ENCODE measurements at places on chromosomes 11 and 22.

GRCh38 chr11:111672949-111673348 lies 70.7 kb downstream of the SIK2 start:
- no peak for DNase-seq

GRCh38 chr22:50422961-50423815 lies 51.6 kb downstream of the SBF1 start:
- DNase-seq: no peak

DNA sequence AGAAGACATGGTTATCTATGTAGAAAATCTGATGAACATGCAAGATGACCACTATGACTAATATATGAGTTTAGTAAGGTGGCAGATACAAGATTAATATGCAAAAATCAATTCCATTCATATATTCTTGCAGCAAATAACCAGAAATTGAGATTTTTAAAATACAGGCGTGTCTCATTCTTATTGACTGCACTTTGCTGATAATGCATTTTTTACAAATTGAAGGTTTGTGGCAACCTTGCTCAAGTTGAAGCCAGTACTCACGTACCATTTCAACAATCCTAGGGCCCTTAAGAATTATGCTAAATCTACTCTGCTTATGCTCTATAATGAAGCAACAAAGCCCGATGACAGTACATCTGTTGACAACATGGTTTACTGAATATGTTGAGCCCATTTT lies 104.6 kb downstream of the KCNQ1OT1 start:
- DNase-seq: no peak

GRCh38 chr22:30612789-30613188 lies 5.8 kb downstream of the TCN2 start:
- no peak for DNase-seq

GRCh38 chr11:130308059-130308458 lies 6.7 kb downstream of the ZBTB44 start:
- DNase-seq: no peak

DNA sequence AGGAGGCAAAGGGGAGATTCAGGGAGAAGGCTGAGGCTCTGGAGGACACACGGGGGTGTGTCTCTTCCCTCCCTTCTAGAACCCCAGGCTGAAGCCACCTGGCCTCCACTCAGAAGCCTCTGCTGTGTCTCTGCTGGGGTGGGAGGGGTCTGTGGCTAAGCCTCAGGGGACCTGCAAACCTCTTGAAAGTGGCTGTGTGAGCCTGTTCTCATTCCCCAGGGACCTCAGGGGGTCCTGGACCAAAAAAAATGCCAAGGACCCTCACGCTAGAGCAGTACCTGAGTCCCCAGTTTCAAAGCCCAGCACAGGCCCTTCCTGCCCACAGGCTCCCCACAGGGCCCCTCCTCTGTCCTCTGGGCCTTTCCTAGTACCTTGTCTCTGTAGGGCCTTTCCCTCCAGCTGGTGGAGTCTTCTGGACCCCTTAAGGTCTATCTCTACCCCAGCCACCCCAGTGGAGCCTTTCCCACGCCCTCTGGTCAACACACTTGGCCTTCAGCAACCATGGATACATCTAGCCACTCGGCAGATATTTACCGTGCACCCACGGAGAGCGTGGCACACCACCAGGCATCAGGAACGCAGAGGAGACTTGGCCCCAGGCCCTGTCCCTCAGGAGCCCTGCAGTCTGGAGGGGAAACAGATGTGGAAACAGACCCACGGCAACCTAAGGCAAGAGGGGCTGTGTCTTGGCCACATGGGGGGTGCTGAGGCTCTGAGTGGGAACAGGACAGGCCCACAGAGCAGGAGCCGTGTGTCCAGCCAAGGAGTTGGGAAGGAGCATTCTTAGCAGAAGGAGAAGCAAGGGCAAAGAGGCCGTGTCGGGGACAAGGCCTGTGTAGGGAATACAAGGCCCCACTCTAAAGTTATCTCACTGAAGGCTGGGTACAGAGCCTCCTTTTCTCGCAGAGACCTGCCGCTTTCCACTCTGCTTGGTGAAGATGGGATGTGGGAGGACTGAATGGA lies 18.5 kb downstream of the PLA2G6 start:
- DNase-seq: no peak

DNA sequence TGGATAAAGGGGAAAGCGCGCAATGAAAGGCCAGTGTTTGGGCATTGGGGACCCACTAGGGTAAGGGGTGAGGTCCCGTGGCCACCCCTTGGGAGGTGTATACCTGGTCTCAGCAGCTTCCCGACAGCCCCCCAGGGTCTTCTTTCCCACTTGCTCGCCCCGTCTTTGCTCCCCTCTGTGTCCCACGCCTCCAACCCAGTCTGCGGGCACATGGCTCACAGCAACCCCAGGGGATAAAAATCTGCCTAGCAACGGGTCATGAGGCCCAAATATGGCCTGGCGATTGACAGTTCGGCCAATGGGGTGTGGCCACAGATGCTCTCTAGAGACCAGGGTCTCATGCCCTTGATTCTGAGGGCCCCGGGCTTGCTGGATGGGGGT lies 41.6 kb downstream of the AHNAK start:
- DNase-seq: no peak

DNA sequence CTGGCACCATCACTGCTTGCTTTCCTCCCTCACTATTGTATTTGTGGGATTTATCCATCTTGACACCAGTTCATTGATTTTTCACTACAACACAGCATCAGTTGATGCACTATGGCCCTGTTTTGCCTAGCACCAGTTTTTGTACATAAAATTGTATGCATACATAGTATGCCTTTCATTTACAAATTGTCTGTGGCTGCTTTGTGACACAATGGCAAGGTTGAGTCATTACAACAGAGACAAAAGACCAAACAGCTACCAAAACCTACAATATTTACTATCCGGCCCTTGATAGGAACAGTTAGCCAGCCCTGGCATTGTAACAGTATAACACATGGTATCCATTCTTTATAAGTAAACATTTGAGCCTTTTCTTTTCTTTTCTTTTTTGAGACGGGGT lies 150.3 kb downstream of the LDLRAD3 start:
- DNase-seq: no peak

DNA sequence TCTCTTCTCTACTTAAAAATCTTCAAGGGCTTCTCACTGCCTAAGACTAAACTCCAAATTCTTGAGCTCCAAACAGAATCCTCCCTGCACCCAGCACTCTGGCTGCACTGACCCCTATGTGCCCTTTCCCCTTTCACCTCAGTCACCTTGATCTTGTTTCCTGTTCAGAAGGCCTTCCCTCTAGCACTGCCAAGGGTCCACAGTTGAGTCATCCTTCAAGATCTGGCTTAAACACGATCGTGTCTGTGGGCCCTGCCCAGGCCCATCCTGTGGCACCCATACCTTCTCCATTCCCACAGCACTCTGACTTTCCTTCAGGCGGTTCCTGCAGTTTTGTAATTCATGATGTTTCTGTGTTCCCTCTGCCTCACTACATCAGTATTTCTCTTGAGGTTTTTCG lies 129.2 kb downstream of the ARL14EP start:
- DNase-seq: no peak

- peak; percentile 3 for DNase-seq
Measured at GRCh38 chr11:128361451-128362020, 225.8 kb downstream of the ETS1 start.

DNA sequence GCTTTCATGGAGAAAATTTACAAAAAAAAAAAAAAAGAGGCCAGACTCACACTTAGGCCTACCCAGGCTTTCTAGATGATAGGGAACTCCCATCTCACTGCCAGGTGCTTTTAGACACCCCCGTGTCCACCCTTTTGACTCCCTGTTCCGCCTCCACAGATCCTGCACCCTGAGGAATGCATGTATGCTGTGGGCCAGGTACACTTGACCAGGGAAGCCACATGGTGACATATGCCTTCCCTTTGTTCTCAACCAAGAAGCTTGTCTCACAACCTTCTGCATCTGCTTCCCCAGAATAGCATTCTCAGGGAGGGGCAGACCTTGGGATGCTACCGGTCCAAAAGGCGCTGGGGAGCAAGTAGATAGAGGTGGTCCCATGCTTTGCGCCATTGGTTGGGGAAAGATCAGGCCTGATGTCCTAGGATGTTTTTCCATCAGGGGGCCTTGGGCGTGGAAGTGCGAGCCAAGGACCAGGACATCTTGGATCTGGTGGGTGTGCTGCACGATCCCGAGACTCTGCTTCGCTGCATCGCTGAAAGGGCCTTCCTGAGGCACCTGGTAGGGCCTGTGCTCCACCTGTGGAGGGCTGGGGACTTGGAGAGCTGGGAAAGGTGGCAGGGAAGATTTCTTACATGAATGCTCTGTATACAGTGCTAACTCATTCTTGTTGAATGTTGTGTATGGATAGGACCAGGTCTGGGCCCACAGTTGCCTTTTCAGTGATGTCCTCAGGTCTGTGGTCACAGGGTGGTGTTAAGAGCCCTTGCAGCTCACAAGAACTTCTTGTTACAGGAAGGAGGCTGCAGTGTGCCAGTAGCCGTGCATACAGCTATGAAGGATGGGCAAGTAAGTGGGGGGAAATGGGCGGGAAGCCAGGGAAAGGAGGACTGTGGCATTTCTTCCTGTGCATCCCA lies 7.5 kb downstream of the HMBS start:
- DNase-seq: no peak

DNA sequence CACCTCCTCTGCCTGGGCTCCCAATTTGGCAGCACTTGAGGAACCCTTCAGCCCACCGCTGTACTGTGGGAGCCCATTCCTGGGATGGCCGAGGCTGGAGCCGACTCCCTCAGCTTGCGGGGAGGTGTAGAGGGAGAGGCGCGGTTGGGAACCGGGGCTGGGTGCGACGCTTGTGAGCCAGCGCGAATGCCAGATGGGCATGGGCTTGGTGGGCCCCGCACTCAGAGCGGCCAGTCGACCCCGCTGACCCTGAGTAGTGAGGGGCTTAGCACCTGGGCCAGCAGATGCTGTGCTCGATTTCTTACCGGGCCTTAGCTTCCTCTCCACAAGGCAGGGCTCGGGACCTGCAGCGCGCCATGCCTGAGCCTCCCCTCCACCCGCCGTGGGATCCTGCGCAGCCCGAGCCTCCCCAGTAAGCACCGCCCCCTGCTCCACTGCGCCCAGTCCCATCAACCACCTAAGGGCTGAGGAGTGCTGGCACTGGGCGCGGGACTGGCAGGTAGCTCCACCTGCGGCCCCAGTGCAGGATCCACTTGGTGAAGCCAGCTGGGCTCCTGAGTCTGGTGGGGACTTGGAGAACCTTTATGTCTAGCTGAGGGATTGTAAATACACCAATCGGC lies 58.3 kb upstream of the DEFB108B start:
- DNase-seq: no peak

GRCh38 chr22:24205438-24206195 lies 24.3 kb downstream of the SUSD2 start:
- no peak for DNase-seq

- no peak for DNase-seq
Measured at GRCh38 chr11:29781268-29781667, 235.6 kb downstream of the KCNA4 start.

- no peak for DNase-seq
Measured at GRCh38 chr22:26708256-26709009, 51.0 kb downstream of the MIAT start.

GRCh38 chr11:19525714-19526113 lies 186.9 kb upstream of the NAV2 start:
- no peak for DNase-seq

- peak; percentile 45 for DNase-seq
Measured at GRCh38 chr11:128488471-128488870, 98.9 kb downstream of the ETS1 start.

GRCh38 chr22:25777870-25778269 lies 35.9 kb downstream of the MYO18B start:
- DNase-seq: peak; percentile 55

DNA sequence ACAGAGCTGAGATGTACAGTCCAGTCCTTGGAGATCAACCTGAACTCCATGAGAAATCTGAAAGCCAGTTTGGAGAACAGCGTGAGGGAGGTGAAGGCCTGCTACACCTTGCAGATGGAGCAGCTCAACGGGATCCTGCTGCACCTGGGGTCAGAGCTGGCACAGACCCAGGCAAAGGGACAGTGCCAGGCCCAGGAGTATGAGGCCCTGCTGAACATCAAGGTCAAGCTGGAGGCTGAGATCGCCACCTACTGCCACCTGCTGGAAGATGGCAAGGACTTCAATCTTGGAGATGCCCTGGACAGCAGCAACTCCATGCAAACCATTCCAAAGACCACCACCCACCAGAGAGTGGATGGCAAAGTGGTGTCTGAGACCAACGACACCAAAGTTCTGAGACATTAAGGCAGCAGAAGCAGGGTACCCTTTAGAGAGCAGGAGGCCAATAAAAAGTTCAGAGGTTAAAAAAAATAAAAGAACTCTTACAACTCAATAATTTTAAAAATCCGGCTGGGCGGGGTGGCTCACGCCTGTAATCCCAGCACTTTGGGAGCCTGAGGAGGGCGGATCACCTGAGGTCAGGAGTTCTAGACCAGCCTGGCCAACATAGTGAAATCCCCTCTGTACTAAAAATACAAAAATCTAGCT lies 69.9 kb upstream of the RTL6 start:
- peak; percentile 40 for DNase-seq

DNA sequence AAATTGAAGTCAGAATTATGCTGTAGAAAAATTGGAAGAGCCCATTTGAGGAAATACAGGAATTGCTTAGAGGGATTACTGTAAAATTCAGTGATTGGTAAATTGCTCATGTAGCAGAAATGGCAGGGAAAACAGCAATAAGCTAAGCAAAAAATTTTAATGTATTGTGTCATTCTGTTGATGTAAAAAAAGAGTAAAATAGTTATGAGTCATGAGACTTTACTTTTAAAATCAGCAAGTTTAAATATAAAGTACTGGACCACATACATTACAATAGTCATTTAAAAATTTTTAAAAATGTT lies 10.4 kb downstream of the PDHX start:
- no peak for DNase-seq

GRCh38 chr22:45284705-45285262 lies at the start of gene UPK3A:
TSS of gene UPK3A (plus strand) at chr22:45284949. CDS start at chr22:45285014, 65 bp downstream.
- peak; percentile 58 for DNase-seq

DNA sequence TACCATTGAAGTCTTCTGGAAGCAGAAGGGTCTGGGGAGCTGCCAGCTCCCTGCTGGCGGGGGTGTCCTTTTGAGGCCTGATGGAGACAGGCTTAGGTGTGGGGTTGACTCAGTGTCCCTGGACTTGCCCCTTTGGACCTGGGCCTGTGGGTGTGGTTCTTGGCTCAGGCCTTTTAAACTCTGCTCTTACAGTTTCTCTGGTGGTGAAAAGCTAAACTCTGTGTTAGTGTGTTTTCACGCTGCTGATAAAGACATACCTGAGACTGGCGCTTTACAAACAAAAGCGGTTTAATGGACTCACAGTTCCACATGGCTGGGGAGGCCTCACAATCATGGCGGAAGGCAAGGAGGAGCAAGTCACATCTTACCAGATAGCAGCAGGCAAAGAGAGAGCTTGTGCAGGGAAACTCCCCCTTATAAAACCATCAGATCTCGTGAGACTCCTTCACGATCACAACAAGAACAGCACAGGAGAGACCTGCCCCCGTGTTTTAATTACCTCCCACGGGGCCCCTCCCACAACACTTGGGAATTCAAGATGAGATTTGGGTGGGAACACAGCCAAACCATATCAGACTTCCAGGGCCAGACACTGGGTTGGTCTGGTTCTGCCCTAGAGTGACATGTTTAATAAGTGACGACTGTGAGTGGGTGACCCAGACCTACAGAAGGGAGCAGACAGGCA lies 26.5 kb downstream of the GRAMD4 start:
- no peak for DNase-seq

DNA sequence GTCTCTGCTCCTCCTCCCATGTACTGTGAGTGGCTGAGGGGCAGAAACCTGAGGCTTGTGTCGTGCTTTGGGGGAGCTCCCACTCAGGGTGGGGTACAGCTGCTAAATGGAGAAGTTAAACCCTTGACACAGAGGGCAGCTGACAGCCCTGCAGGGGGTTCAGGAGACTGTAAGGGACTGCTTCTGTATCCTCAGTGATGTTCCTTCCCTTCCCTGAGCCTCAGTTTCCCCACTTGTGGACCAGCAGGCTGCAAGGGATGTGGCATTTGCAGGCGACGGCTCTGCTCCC lies 15.6 kb downstream of the SYNGR1 start:
- no peak for DNase-seq

- no peak for DNase-seq
Measured at GRCh38 chr11:2515401-2516275, 70.8 kb downstream of the KCNQ1 start.

All from kidney tubule cell (primary cell).